ENCODE measurements at places on chromosomes 2 and 18. TPM values are rescaled to one million over a fixed set of nuclear protein-coding genes. Genes with fewer than 3 reads are reported as not detected.
A peak's percentile ranks its signal among the peaks of the same experiment; 100 is the strongest.

DNA sequence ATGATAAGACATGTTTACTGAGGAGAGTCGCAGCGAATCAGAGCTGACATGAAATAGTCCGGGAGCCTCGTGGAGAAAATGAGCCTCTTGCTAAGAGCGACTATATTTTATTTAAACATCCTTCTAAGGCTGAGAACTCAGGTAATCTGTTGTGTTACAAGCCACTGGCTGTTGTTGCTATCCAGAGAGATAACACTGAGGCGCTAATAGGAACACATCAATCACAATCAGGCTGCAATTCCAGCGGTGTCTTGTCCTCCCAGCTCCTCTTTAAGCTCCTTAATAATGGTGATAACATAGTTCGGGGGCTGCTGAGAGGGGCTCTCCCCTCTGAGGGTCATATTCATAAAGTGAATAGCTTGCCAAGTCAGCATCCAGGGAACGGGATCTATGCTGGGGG lies 95.1 kb downstream of the INSIG2 start:
- no peak for DNase-seq

Gene HOXD13
- total RNA-seq: 0.07 TPM

Gene SLC30A3
- 0.89 TPM for total RNA-seq

Gene PSMD1
- total RNA-seq: 149 TPM

DNA sequence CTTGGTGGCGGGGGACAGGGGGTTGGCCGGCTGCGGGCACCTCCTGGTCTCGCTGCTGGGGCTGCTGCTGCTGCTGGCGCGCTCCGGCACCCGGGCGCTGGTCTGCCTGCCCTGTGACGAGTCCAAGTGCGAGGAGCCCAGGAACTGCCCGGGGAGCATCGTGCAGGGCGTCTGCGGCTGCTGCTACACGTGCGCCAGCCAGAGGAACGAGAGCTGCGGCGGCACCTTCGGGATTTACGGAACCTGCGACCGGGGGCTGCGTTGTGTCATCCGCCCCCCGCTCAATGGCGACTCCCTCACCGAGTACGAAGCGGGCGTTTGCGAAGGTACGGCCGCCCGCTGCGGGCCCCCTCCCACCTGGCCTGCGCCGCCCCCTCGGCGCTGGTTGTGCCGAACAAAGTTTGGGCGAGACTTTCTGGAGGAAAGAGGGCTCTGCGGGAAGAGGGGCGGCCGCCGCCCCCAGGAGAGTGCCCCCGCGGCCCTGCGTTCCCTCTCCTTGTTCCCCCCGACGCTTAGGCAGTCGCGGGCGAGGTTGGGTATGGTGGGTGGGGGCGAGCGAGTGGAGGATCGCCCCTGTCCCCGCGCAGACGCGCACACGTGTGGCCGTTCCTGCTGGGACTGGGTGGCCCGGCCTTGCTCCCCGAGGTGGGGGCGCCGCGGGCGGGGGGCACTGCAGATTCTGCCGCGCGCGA lies 866 bp downstream of the CRIM1 start:
- peak; percentile 73 for DNase-seq

GRCh38 chr2:238561230-238561629 lies 134.5 kb downstream of the ASB1 start:
- DNase-seq: no peak

DNA sequence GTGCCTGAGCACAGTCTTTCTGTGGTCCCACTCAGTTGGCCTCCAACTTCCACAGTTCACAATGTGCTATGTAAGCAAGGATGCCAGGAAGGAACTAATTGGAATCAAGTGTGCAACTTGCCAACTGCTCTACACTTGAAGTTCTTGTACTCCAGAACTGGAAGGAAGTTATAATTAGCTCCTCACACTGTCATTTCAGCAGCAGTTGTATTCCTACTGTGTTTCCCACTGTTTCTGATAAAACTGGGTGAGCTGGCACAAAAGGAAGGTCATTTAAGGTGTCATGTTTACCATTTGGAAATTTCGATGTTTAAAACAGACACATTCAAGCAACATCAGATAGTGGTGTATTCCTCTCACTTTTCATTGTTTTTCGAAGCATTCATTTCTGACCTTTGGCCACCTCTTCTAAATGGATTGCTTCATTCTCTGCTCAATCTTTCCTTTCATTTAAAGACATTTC lies 84.2 kb downstream of the ANTXR1 start:
- no peak for DNase-seq

DNA sequence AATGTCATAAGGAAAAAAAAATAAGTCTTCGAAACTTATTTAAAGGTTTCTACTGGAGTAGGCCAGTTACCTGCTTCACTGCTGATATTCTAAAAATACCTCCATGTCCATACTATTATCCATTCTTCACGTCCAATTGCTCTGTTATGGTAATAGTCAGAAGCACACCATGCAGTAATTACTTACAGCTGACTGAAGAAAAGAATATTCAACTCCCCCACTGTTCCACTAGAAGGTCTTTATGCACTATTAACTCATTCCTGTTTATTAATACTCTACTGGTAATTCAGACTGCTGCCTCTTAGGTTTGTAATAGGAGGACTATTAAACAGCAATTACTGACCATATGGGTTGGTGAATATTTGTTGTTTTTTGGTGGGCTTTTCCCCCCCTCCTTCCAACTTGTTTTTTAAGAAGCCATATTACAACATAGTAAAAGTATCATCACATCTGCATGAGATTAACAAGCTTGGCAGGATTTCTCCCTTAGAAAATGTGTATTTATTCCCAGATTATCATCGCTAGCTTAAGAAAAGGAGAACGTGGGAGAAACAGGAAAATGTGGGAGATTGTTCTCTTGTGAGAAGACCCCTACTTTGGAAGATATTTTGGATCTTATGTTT lies 806.4 kb upstream of the FANCL start:
- DNase-seq: no peak

DNA sequence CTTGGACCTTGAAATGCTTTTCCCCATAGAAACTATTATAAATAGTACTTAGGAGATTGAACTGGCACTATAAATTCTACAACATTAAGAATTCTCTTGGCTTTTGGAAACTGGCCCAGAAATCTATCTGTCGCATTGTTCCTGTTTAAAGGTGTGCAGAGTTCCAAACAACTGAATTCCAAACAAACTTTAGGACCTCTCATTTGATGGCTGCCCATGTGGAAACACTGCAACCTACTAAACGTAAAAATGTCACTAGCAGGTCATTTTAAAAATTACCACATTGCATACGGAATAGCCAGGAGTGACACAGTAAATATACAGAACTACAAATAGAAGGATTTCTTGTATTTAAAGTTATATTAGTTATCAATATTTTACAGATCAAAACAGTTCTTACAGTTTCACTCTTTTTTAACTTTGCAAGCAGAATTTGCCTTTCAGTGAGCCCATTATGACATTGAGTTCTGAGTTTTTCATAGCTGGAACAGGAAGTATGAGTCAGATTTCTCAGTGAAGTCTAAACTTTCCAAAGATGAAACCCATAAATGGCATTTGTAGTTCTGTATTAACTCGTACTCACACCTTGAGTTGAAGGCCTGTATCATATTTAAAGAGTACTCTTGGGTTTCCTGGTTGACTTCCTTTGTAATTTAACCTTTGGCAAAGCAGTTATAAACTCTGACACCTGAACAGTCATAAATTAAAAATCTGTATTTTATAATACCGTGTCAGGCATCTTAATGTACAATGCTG lies 142.3 kb upstream of the BOD1L2 start:
- no peak for DNase-seq

Gene TGFA
- total RNA-seq: 1.3 TPM

DNA sequence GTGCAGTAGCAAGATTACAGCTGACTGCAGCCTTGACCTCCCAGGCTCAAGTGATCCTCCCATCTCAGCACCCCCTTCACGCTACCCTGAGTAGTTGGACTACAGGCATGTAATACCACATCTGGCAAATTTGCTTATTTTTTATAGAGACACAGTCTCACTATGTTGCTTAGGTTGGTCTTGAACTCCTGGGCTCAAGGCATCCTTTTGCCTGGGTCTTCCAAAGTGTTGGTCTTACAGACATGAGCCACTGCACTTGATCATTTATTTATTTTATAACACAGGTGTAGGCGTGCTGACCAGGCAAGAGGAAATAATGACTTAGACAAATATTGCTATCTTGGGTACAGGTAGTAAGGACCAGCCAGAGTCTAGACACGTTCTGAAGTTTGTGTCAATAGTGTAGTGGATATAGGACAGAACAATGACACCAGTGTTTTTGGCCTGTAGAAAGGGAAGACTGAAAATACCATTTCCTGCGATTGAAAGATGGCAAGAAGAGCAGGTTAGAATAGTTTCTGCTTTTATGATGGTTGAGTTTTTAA lies 71.0 kb upstream of the THUMPD2 start:
- no peak for DNase-seq

Data from H7 (cell line).